ENCODE measurements at places on chromosomes 2 and 18.

DNA sequence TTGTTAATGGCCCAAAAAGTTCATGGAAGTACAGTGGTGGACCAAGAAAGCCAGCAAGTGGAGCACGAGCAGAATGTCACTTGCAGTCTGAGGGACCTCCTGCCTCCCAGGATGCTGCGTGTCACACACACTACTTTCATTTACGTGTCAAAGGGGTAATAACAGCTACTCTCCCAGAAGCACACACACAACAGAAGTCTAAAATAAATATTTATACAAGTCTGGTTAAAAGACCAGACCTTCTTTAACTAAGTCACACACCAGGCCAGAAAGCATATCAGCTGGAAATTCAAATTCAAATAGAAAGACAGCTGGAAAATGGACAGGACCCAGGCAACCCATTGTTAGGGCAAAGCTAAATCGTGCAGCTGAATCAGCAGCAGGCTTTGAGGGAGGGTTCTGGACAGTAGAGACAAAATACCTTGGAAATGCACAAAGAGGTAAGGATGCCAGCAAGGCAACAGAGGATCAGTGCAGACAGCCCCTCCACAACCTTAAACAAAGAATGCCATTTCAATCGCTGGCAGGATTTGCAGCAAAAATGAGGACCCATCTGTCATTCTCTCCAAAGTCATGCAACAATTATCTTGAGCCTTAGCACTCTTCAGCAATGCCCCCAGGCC, 160.5 kb downstream of the TMEM163 start:
- DNase-seq, result no peak

DNA sequence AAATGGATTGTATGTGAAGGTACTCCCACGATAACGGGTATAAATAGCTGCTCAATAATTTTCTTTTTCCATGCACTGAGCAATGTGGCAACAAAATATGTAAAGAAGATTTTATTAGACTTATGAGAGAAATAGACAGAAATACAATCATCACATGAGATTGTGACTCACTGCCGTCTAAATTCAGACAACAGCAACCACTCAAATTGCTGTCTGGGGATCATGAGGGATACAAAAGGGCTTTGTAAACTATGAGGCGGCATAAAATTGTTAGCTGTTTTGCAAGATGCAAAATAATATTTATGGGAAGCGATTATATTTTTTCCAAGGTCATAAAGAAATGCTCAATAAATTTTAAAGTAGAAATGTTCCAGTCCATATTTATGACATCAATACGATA, 259.1 kb upstream of the AGAP1 start:
- peak; percentile 60 for DNase-seq

DNA sequence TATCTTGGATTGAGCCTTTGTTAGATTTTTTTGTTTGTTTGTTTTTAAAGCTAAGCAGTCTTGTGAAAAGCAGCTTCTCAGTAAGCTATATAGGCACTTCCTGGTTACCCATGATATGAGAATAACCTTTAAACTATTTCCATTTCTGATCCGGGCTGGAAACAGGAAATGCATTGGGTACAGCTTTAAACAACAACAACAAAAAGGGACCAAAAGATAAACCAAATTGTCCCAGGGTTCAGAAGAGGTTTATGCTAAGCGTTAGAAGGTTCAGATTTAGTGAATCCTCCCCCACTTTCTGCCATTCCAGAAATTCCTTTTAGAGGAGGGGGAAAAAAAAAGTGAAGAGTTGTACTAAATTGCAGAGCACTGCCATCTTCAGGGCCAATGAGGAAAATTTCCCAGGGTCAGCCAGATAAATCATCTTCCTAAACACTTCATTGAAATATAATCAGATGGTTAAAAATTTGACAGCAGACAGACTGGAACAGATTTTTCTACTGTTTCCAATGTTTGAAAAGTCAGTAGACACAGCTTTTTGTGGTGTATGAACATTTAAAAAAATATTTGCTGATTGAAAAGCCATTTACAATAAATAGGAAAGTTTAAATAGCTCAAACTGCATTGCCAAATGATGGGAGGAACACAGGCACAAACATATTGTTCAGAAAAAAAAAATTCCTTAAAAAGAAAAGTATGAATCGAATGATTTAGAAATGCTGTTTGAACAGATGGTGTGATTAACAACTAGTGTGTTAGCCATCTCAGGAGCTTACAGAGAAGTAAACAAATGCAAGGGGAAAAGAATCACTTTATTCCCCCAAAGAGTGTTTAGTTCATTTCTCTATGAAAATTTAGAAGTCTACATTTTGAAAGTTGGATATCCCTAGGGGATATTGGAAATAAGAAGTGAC, 189.9 kb upstream of the TANK start:
- DNase-seq, result peak; percentile 75

- no peak for DNase-seq
These were observed 38.5 kb downstream of the ASXL3 start for GRCh38 chr18:33616556-33616955.

DNA sequence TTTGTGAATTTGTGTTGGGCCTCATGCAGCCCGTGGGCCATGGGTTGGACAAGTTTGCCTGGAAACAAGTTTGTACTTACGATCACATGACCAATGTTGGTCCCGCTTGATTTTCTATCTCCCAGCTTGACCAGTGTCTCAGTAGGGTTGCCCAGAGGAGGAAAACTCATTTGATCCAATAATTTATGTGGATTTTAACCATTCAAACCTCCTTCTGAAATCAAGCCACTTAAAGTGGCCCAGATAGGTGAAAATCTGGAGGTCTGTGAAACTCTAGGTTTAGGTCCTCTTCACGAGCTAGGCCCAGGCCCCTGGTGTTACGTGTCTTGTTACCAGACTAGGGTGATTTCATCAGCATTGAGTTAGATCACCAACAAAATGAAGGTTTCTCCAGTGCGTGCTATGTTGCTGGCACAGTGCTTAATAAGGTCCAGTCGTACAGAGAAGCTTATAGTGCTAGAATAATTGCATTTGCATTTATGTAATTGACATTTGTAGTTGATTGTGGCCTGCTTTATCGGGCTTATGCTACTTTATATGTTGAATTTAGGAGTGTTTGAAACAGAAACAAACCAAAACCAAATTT, 4.4 kb downstream of the ACTR2 start:
- peak; percentile 76 for DNase-seq

GRCh38 chr2:232741972-232742371, 34.4 kb downstream of the KCNJ13 start:
- no peak for DNase-seq

GRCh38 chr18:7000484-7001096, 117.0 kb downstream of the LAMA1 start:
- DNase-seq, result peak; percentile 16

GRCh38 chr2:214865400-214865799, 55.9 kb upstream of the BARD1 start:
- no peak for DNase-seq

GRCh38 chr2:10232096-10232815, 70.4 kb upstream of the HPCAL1 start:
- DNase-seq, result no peak

DNA sequence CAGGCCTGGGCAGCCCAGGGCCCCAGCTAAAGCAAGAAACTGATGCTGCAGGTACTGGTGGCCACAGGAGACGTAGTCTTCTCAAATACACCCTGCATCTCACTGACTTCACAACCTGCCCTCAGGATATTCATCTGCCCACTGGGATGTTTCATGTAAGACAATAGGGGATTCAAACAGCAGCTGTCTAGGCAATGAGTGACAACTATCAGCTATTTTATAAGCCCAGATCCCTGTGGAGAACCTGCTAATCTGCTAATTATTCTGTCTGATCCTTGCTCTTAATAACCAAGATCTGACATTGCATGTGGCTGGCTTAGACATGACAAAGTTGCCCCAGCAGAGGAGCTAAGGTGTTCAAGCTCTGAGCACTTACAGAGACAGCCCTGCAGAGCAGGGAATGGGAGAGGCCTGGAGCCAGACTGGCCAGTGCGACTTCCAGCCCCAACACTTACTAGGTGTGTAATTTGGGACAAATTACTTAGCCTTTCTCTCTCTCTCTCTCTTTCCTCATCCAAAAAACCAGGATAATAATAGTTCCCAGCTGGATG, 28.6 kb downstream of the SIGLEC15 start:
- no peak for DNase-seq

- DNase-seq, result no peak
These were observed 95.9 kb downstream of the DGKD start for GRCh38 chr2:233449921-233450863.

DNA sequence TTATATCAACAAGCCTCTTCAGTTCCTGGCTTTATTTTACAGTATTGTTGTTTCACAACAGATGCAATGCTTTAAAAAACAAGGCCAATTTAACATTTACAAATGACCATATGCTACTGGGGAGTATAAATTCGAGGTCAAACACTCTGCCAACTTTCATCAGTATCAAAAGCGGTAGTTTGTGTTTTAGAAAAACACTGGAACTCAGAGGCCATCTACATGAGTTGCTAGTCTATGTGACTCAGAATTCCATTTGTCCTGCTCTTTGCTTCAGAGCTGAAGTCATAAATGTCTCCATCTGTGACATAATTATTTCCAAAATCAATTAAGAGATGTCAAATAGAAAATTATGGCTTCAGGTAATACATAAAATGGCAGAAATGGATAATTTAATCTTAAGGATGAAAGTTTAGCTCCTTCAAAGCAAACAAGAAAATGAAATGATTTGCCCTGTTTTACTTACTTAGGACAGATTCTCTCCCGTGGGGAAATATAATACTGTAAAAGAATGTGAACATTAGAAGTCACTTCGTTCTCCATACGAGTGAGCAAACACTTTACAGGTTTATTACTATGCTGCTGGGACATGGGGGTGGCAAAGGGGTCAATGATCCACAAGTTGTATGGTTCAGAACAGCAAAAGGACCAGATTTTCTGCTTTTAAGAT, 3.7 kb downstream of the MEX3C start:
- DNase-seq, result no peak

DNA sequence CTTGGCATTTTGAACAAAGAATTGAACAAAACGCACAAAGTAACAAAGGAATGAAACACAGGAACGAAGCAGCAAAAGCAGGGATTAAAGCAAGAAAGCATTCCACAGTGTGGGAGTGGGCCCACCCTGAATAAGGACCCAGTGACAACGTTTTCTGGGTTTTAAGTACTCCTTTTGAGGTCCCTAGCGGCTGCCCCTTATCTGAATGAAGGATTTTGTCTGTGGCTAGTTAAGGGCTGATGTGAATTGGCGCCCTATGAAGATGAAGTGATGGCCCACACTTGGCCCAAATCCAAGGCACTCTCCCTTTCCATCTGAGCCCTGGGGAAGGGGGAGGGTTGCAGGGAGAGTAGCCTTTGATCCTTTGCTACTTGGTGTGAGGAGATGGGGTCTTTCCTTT, 7.8 kb upstream of the CCDC141 start:
- no peak for DNase-seq

DNA sequence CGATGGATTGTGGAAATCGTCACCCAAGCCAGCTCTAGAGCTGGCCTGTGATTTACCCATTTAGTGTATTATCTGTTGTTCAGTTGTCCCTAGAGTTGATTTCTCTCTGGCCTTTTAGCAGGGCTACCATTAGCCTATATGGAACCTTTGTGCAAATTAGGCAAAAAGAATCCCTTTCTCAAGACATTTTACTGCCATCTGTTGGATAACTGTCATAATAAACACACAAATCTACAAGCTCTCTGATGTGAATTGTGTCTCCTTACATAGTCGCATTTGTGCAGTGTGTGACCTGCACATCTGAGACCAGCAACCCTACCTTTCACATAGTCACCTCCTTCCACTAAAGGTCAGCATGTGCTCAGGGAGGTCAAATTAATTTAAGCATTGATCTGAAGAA, 34.0 kb downstream of the LOXHD1 start:
- DNase-seq, result no peak

- no peak for DNase-seq
These were observed 18.3 kb upstream of the ICOS start for GRCh38 chr2:203918264-203918663.

GRCh38 chr2:43475922-43476321, 119.9 kb downstream of the THADA start:
- DNase-seq, result no peak

DNA sequence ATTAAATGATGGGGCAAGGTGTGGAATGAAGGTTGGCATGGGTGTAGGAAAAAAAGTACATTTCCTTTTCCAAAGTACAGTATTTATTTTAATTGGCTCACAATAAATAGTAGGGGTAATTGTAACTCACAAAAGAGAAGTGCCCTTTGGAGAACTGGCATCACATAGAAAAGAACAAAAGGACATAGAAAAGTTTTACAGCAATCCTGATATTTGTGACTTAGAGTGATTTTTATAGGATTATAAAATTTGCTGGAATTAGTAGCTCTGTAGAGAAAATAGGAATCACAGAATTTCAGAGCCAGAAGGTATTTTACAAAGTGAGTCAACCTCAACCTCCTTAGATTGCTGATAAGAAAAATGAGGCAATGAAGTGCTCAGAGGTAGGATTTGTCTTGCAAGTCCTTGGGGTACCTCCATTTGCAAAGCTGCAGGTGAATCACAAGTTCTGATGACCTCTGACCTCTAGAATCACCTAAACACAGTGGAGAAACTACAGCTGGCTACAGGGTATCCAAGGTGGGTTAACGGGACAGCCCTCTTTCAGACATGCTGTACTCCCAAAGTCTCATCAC, 133.6 kb downstream of the SOCS6 start:
- DNase-seq, result no peak

DNA sequence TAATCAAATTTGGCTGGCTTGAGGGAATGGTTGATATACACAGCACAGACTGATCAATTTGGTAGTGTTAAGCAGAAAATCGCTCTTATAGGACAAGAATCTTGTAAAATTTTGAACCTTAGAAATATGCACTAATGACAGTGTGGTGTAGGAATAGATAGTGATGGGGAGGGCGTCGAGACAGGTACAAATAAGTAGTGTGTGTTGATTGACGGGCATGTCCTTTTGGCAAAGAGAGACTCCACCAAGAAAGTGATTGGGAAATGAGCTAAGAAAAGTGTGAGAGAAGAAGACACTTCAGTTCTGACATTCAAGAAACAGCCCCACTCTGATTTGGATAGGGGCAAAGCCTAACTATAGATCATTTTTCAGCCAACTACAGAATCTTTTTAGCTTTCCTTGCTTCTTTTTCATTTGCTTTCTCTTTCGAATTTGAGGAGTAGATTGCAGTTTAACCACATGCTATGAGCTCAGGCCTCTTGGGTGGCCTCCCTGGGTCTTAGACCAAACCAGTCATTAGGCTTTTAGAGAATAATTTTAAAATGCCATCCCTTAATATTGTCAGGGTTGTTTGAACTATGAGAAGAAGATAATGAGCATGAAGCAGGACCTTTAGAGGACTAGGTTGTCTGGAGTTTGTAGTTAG, 127.1 kb downstream of the CERS6 start:
- DNase-seq, result no peak

DNA sequence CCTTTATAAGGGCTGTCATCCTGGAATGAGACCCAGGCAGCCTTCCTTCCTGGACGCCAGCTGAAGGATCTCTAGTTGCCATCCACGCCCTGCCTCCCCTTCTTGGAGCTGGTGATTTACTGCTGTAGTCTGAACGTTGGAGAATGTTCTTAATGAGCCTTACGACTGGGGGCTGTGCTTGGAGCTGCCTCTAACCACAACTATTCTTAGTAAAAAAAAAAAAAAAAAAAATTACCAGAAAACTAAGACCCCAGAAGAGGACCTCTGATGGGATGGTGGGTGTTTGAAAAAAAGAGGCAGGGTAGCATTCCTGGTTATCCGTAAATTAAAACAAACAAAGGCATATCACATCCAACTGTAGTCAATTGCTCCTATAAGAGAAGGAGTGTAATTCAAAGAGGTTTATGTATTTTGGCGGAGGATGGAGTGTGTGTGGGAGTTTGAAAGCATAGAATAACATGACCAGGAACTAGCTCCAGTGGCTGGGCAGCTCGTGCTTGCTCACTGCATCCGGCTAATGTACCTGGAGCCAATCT, 105.4 kb downstream of the QPCT start:
- peak; percentile 47 for DNase-seq

GRCh38 chr18:48123324-48123723, 192.9 kb upstream of the SMAD2 start:
- no peak for DNase-seq
